C1 segment of cervical spinal cord (tissue), 14 donors: ENCODE measurements at places on chromosomes 2 and 18.

DNA sequence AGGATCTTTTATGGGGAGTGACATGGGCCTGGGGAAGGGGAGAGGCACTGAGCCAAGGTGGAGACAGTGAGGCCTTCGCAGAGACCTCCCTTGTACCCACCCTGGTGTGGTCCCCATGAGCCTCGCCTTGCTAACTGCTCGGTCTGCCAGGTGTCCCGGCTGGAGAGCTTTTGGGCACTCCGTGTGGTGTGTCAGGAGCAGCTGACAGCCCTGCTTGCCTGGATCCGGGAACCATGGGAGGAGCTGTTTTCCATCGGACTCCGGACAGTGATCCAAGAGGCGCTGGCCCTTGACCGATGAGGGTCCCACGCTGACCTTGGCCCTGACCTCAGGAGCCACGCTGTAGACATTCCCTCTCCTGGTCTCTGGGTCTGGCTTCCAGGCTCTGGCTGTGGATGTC, 11.5 kb upstream of the SLC4A3 start:
- DNase-seq, result no peak

DNA sequence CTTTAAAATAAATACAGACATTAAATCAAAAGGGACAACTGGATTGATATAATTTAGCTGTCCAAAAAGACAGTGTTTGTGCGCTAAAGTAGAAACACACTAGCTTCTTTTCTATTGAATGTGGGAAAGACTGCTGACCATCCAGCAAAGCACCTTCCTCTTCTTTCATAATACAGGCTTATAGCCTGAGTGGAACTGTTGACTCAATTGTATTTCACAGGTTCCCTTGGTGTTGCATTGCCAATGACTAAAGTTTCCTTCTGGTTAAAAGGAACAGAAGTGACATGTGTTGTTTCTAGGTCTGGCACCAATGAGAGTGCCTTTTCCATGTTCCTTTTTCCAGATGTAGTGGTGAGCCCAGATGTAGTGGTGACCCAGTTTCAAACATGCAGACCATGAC, 412.3 kb downstream of the RNF144A start:
- DNase-seq, result no peak

- no peak for DNase-seq
These were observed 43.1 kb downstream of the INPP4A start for GRCh38 chr2:98487806-98488189.

GRCh38 chr18:68722821-68723220, 7.9 kb upstream of the TMX3 start:
- no peak for DNase-seq

GRCh38 chr2:7780321-7780720, 863.1 kb downstream of the RNF144A start:
- no peak for DNase-seq
